Lower leg skin (tissue), 4 donors: ENCODE measurements at places on chromosomes 3 and 15.

DNA sequence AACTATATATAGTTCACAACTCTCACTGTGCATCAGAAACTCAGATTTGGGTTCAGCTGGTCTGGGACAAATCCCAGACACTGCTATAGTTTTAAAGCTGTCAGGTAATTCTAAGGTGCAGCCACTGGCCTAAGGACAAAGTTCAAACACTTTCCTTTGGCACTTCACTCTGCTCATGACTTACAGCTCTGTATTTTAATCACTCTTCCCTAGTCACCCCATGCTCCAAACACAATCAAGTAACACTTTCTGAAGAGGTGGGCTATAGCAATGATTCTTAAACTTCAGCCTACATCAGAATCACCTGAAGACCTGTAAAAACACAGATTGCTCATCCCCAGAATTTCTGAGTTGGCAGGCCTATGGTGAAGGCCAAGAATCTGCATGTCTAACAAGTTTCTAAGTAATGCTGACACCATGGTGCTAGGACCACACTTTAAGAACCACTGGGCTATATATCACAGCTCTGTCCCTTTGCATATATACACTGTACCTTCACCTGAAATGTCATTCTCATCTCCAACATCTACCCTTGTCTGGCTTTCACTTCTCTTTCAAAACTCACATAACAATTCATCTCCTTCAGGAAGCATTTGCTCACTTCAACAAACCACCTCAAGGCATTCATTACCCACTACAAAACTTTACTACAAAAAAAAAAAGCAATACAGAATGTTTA is 21.4 kb downstream of the STAG1 start:
- no peak for DNase-seq

DNA sequence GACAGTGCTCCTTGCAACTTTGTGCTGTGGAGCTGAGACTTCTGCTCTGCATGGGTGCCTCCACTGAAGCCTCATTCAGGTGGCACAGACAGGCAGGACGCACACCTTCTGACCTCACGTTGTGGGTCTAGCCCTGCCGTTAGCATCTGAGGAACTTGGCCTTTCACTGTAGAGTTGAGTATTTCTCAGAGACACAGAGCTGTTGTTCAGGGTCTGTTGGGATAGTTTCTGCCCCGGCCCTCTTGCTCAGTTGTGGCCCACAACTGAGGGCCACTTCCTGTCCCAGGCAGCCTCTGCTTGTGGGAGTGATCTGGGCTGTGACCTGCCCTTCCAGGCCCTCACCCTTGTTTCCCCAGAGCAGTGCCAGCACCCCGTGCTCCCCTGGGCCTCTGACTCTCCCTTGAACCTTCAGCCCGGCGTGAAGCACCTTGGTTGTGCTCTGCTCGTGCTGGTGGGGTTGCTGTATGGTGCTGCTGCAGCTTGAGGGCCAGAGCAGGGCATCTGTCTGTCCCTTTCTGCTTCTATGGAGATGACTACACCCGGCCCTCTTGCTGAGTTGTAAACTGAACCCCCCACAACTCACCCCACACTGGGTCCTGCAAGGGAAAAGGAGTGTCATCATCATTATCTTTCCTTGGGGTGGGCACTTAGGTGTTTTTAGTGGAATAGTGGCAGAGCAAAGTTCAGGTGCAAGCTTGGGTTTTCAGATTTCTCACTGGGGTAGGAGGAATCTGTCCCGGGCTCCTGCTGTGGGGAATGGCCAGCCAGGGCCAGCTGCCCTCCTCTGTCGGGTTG is 11.7 kb downstream of the BAHD1 start:
- DNase-seq: no peak

GRCh38 chr3:49412632-49413337 is 562 bp downstream of the TCTA start:
- DNase-seq: no peak

DNA sequence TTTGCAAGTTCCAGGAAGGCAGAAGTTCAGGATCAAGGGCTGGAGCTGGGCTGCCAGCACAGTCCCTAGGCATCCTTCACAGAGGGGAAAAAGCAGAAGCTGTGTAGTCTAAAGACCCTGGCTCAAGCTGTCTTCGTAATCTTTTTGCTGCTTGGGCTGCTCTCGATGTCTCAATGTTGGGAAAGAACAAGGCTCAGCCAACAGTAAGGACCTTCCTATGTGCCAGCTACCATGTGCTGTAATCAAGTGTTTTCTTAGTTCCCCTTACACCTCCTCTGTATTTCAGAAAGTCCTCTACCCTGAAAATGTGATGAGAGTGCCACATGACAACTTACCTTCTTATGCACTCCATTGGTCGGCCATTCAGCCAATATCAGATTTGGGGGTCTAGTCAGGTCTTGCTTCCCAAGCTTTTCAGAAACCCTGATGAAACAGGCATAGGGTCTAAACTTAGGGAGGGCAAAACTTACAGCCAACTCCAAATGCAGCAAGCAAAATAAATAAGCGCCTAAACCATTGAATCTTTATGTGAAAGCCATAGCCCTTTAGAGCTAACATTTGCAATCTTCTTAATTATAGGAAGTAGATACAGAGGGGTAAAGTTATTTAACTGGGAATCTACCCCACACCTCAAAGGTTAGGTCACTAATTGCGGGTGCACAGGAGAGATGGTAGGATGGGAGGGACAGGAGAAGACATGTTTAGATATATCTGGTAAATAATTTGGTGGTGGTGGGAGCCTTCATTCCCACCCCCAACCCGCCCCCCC is 1.2 kb upstream of the EDEM1 start:
- DNase-seq: no peak

DNA sequence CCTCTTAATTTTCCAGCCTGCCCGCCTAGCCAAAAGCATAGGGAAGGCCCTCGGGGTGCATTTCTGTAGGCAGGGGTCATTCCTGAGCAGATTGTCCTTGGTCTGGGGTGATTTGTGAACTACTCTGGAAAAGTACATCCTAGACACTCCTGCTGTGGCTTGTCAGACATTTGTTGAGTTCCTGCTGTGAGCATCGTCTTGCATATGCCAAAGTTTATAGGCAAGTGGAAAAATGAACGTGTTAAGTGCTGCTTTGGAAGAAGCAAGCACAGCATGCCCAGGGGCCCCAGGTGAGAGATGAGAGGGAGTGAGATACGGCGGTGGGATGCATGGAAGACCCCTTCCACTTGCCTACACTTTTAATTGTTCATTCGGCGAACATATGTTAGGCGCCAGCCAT is 237.7 kb upstream of the ST8SIA2 start:
- DNase-seq: no peak

- DNase-seq: no peak
Observed at GRCh38 chr3:359672-360071, 163.1 kb downstream of the CHL1 start.

- no peak for DNase-seq
Observed at GRCh38 chr15:48930735-48931134, 33.0 kb downstream of the SHC4 start.

DNA sequence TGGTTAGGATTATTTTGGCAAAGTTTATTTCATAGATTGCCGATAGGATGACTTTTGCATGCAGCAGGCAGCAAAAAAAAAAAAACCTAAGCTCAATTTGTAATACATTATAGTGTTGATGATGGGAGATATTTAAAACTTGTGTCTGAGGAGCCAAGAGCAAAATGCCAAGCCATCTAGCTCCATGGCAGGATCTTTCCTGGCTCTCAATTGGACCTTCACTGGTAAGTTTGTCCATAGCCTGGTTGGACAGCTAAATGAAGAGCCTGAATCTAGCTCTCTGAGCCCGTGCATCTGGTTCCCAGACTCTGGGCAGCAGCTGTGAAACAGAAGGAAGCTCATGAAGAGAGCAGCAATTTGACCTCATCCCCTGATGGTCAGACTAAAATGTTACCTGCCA is 17.5 kb downstream of the STAC start:
- no peak for DNase-seq

DNA sequence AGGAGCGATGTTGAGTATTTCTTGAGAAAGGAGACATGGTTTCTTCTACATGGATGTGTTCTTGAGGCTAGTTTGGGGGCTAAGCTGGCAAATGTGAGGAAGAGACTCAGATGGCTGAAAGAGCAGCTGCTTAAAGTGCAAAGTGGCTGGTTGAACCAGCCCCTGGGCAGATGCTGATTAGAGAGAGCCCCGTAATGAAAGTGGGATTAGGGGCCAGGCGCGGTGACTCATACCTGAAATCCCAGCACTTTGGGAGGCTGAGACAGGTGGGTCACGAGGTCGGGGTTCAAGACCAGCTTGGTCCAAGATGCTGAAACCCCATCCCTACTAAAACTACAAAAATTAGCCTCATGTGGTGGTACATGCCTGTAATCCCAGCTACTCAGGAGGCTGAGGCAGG is 75.0 kb upstream of the GCNT3 start:
- DNase-seq: peak; percentile 36
